ENCODE measurements at places on chromosomes 1 and 21. TPM values are rescaled to one million over a fixed set of nuclear protein-coding genes. Genes with fewer than 3 reads are reported as not detected.

GRCh38 chr1:86150553-86151055 is 6.0 kb downstream of the COL24A1 start:
- DNase-seq, result no peak

DNA sequence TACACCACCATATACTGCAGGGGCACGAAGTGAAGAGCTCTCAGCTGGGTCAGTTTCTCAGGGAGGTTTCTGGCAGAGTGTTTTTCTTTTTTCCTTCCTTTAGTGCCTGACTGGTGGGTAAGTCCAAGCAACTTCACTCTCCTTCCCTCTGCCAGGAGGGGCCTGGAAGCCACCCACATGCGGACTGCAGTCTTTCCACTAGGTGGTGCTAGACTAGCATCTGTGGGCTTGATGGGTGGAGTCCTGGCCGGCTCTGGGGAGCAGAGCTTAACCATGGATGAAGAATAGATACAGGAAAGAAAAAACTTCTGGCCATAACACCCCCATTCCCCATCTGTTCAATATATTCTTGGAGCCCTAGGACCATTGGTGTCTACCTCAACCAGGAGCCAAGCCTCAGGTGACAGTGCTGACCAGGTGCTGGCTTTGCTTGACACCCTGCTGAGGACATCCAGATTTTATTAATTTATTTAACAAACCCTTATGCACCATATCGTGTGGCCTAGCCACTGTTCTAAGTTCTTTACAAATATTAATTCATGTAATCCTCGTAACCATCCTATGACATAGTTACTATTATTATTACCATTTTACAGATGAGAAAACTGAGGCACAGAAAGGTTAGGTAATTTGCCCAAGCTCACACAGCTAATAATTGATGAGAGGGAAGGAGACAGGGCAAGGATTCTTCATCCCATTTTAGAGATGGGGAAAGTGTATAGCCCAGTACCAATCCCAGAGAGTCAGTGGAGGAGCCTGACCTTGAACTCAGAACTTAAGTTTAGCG is 126.7 kb upstream of the CSF3R start:
- peak; percentile 31 for DNase-seq

- no peak for DNase-seq
These were observed 812.3 kb downstream of the PLA2G4A start for GRCh38 chr1:187641015-187641414.

DNA sequence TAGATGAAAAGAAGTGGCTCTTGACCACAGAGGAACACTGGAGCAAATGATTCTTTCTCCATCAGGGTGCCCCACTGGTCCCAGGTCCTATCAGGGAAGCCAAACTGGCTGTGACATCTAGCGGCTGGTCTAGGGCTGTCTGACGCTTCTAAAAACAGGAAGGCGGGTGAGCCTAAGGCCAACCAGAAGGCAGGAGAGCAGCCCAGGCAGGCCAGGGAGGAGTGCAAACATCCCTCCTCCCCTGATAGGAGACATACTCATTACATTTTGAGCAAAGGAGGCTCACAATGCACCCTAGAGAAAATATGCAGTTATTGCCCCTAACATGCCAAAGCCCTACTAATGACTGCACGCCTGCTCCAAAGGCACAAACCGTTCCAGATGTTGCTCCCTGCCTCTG is 10.4 kb upstream of the FOXE3 start:
- no peak for DNase-seq

GRCh38 chr1:159825564-159825963 is 1.1 kb upstream of the SLAMF8 start:
- DNase-seq, result no peak

Gene TMEM82
- total RNA-seq, result not detected

- peak; percentile 78 for DNase-seq
These were observed 71.8 kb downstream of the DISP3 start for GRCh38 chr1:11550664-11551283.

DNA sequence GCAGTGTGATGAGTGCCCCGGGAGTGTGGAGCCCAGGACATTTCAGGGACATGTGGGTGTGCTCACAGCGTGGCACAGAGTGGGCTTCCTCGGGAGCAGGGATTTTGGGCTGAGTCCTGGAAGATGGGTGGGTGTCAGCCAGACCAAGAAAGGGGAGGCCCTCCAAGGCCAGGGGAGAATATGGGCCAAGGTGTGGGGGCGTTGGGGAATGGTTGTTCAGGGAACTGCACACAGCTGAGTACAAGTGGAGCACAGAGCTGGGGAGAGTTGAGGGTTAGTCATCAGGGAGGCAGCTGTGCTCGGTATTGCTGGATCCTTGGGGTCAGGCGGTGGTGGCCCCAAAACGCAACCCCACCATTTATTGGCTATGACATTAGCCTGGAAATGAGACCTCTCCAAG is 5.5 kb downstream of the POGK start:
- no peak for DNase-seq

Gene SERBP1
- 293 TPM for total RNA-seq

Gene S100A5
- not detected for total RNA-seq

DNA sequence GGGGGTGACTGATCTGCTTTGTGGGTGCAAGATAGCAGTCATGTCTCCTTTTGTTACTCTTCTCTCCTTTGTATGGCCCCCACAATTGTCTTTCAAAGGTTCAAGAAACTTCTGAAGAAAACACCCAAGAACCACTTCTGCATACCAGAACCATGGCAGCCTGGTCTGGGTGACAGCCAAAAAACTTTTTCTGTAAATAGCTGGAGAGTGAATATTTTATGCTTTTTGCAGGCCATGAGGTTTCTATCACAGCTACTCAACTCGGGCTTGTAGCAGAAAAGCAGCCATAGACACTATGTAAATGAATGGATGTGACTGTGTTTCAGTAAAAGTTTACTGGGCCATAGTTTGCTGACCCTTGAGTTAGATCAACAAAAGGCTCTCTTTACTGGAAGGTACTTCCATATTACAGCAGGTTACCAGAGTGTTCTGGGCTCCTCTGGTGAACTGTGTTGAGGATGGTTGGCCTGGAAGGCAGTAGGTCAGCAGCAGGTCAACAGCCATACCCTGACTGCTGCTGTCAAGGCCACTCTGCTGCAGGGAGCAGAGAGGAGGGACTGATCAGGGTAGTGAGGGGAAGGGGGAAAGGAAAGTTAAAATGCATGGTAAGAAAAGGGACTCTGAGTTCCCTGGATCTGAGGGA is 116.4 kb downstream of the GDAP2 start:
- no peak for DNase-seq

- no peak for DNase-seq
These were observed 55.2 kb downstream of the SLC9A1 start for GRCh38 chr1:27099587-27100334.

GRCh38 chr1:24996983-24997893 is 67.2 kb upstream of the RUNX3 start:
- DNase-seq, result no peak

DNA sequence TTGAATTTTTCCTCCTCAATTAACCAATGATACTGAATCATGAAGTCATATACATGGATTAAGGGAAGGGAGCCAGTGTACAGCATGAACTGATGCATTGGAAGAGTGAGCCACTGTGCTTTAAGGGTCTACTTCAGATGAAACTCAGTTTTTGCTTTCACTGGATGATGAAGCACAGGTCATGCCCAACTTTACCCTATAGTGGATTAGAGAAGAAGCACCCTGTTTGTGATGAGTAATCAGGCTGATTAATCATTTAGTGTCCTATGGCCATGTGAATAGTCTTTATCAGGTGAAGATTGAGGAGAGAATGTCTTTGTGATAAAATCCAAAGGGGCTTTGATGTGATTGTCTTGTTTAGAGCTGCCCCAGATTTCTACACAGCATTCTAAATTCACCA is 24.7 kb upstream of the LAMC1 start:
- no peak for DNase-seq

- no peak for DNase-seq
These were observed 38.7 kb downstream of the BTBD8 start for GRCh38 chr1:92118826-92119225.

DNA sequence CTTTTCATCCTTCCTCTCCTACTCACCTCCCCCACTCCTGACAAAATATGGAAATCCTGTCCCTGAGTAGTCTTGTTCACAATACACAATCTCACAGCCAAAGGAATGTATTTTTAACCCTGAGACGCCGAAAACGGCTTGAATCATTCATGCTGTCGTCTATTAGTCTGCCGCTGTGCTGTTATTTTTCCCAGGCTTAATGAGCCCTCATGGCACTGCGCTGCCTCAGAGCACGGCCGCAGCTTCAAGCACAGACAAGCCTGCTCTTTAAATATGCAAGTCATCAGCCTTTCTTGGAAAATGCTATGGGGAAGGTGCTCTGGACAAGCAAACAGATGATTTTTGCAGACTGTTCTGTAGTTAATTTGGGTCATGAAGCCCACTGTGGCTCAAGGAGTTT is 302.7 kb downstream of the DISC1 start:
- DNase-seq, result peak; percentile 95

DNA sequence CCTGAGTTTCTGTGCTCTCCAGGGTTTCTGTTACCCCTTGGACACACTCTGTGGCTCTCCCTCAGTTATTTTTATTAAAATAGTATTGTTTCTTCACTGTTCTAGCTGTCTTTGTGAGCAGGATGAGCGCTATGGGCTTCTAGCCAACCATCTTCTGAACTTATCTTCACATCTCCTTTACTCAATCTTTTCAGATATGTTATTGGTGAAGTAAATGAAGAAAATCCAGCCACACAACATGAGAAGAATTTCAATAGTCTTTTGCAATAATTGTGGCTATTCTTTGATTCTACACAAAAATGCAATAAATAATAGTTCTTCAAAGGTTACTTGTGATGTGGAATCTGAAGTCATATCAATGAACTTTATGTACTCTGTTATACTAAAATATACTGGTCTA is 80.3 kb upstream of the CAMK1G start:
- DNase-seq, result no peak

GRCh38 chr1:65039066-65039465 is 72.7 kb upstream of the JAK1 start:
- DNase-seq, result no peak

Gene SIK1
- total RNA-seq, result 8.0 TPM

DNA sequence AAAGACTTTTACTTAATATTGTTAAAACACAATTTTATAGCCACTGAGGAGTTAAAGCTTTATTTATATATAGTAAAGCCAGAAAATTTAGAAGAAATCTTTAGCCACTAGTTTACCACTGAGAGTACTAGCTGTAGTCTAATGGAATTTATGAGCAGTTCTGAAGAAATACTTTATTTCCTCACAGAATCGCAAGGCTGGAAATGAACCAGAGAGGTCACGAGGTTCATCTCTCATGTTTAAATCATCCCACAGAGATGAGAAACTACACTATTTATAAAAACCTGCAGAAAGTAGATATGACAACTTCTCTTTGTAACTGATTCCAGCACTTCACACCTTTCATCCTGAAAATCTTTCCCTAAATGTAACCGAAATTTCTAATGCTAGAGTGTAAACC is 26.0 kb downstream of the ADGRL4 start:
- DNase-seq, result peak; percentile 27

DNA sequence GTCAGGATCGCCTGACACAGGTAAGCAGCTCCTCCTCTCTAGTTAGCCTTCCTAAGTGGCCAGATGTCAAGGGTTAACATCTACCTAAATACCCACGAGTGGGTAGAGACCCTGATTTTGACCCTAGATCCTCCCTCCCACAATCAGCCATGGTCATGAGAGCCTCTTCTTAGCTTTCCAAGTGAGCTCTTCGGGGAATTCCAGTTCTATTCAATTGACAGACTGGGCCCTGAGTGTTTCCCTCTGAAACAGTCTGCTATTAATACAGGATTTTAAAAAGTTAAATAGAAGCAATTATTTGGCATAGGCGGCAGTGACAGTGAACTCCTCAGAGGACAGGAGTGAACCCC is 28.1 kb downstream of the C2CD2 start:
- DNase-seq, result no peak

- DNase-seq, result no peak
These were observed 45.4 kb downstream of the NPHS2 start for GRCh38 chr1:179530352-179530751.

Measured in endothelial cell of umbilical vein (primary cell).